ENCODE measurements at places on chromosomes 2 and 18.

GRCh38 chr2:143698888-143699570 lies 569.8 kb downstream of the ARHGAP15 start:
- no peak for ATAC-seq

- ATAC-seq: no peak
These were observed 676.9 kb downstream of the ADCYAP1 start for GRCh38 chr18:1581581-1581980.

- no peak for ATAC-seq
These were observed 54.0 kb downstream of the CNTNAP5 start for GRCh38 chr2:124079045-124079444.

GRCh38 chr2:84858123-84858522 lies 22.8 kb downstream of the TRABD2A start:
- peak; percentile 40 for ATAC-seq

Data from SK-N-SH treated with all-trans-retinoic acid at 6 μM for 48 hours (cell line).